Activated CD4-positive, alpha-beta T cell treated with anti-CD3 and anti-CD28 coated beads, Interleukin-2, amount 50 U/mL, for 4 hours (primary cell): ENCODE measurements at places on chromosomes 2 and 18.

DNA sequence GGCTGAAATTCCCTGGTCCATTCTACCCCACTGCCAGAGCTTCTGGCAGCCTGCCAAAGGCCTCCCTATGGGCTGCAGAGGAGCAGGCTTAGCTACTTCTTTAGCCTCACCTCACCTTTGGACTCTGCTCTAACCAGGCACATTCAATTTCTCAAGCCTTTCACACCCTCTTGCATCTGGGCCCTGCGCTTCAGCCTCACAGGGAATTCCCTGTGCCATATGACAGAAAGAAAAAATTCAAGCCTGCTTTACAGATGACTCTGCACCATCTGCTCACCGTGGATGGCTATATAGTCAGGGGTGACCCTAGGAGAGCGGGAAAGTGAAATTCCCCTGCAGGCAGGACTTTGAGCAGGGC lies 62.5 kb downstream of the REEP1 start:
- no peak for DNase-seq

DNA sequence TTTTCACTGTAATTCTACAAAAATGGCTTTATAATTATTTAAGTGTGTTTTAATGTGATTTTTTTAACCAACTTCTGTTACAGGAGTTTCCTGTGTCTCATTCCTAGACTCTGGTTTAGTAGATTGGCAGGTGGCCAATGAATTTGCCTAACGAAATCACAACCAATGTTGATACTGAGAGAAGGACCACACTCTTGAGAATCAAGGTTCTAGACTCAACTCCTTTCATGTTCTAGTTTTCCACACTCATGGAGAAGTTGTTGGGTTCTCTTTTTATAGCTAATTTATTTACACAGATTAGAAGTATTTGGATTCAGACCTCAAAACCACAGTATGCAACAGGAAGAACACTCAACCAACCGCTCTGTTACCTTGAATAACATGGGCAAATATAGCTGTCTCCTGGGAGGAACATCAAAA lies 22.6 kb upstream of the USP34 start:
- DNase-seq = no peak

DNA sequence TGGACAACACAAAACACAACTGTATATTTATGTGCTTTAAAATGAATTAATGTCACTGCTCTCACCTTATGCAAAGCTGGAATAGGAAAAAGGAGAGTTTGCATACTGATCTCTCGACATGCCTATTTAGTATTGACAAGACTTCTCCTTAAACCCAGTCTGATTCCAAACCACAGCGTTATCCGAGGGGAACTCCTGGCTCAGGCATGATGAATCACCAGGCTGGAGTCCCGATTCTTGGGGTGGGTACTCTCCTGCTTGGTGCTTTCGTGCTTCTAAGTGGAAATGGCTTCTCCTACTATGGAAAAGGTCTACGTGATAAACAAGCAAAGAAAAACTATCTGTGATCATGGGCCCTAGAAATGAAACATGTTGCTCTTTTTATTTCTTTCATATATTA lies 88.9 kb upstream of the SLC35G4 start:
- no peak for DNase-seq

- DNase-seq = no peak
Observed at GRCh38 chr2:219661955-219662395, 34.5 kb downstream of the SLC4A3 start.

GRCh38 chr2:67576991-67577390 lies 179.9 kb downstream of the ETAA1 start:
- DNase-seq = no peak
